ENCODE measurements at places on chromosomes 7 and 10.

GRCh38 chr7:121755286-121755685 is 117.7 kb upstream of the PTPRZ1 start:
- DNase-seq: no peak

DNA sequence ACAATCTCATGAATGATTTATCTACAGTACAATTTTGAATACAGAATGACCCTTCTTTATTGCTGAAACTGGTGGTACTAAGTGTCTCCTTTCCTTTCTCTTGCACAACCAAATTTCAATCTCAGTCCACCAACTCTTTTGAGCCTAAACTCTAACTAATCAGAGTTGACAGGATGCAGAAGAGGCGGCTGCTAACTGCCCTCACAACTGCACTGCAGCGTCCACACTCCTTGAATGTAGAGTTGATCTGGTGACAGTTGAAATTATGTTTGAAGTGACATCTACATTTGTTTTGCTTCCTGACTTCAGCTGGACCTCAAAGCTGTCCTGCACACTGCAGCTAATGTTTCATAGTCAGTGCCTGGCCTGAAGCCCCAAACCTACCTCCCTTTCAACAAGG is 139.6 kb downstream of the ZMYND11 start:
- DNase-seq: no peak

DNA sequence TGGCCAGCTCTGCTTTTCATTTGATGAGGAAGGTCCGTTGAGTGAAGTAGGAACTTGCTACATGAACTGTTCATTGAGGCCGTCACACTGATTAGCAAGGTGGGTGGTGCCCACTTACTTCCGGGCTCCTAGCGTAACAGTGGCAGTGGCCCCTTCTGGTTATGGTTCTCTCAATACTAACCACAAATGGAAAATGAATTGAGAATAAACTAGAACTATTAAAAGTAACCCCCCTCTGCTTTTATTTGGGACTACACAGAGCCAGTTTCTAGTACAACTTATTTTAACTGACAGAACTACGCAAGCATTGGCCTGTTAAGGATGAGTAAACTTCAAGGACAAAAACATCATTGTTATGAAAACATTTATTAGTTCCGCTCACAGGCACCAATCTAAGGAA is 519.1 kb downstream of the INHBA start:
- no peak for DNase-seq

DNA sequence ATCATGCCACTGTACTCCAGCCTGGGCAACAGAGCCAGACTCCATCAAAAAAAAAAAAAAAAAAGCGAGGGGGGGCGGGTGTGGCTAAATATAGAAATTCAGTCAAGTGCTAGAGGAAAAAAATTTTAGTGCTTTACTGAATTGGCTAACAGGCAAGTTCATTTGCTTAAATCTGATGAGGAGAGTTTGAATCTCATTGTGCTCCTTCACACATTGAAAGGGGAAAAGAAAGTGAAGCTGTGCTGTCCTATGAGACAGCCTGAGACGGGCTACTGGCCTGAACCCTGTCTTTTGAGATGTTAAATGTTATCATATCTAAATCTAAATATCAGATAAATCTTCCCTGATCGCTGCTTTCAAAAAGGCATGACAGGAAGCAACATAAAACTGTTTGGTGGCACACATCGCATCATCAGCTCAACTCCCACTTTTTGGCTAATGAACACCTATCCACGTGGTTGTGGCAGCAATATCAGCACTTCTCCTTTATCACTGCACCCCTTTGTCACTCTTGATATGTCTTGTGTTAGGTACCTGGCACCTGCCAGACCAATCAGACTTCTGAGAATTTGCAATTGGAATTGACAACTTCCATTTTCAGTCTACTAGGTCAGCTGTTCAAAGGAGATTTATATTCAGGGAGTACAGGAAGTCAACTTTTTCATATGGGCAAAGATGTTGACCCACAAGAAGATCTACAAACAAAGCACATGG is 14.0 kb upstream of the IFIT1B start:
- DNase-seq: no peak

GRCh38 chr10:94002156-94002555 is 8.4 kb downstream of the PLCE1 start:
- peak; percentile 56 for DNase-seq

- DNase-seq: no peak
These were observed 19.0 kb upstream of the TSPAN12 start for GRCh38 chr7:120876922-120877321.

- DNase-seq: no peak
These were observed 858 bp downstream of the COPS6 start for GRCh38 chr7:100089458-100090196.

GRCh38 chr7:135537905-135538304 is 19.8 kb upstream of the NUP205 start:
- no peak for DNase-seq

GRCh38 chr7:70565721-70566370 is 566.1 kb upstream of the GALNT17 start:
- DNase-seq: no peak

- no peak for DNase-seq
These were observed 1.7 kb downstream of the AEBP1 start for GRCh38 chr7:44105832-44106231.

DNA sequence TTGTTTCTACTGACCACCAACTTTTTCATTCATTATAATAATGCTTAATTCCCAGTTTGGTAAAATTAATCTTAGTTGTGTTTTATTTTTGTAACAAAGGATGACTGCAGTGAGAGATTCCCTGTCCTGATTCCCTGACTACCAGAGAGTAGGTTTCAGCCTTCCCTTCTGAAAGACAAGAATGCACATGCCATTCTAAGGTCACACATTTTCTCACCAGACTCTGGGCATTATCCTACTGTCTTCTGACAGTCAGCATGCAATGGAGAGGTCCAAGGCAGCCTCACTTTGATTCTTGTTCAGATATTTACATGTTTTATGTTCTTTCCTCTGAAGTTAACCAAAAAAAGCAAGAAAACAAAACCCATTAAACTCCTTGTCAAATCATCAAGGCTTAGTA is 372.7 kb upstream of the CDC14C start:
- no peak for DNase-seq

- no peak for DNase-seq
These were observed 13.5 kb upstream of the ASCC1 start for GRCh38 chr10:72229261-72230251.

GRCh38 chr10:132205650-132206376 is 19.1 kb downstream of the DPYSL4 start:
- DNase-seq: peak; percentile 10

GRCh38 chr7:38339953-38340819 is 66.8 kb upstream of the TARP start:
- DNase-seq: no peak

GRCh38 chr10:26682931-26683330 is 14.6 kb upstream of the PDSS1 start:
- no peak for DNase-seq

DNA sequence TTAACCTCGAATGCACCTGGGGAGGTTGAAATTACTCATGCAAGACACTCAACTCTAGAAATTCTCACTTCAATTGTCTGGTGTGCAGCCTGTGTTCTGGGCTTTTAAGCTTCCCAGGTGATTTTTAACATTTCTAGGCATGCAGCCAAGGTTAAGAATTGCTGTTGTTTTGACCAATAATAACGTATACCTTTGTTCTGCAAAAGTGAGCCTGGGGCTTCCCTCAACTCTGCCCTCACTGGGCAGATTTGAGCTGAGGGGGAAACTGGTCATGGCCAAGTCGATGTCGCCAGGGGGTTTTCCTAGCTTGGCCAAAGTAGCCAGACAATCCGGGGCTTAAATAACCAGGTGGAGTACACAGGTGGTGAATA is 568 bp downstream of the PRSS2 start:
- no peak for DNase-seq

DNA sequence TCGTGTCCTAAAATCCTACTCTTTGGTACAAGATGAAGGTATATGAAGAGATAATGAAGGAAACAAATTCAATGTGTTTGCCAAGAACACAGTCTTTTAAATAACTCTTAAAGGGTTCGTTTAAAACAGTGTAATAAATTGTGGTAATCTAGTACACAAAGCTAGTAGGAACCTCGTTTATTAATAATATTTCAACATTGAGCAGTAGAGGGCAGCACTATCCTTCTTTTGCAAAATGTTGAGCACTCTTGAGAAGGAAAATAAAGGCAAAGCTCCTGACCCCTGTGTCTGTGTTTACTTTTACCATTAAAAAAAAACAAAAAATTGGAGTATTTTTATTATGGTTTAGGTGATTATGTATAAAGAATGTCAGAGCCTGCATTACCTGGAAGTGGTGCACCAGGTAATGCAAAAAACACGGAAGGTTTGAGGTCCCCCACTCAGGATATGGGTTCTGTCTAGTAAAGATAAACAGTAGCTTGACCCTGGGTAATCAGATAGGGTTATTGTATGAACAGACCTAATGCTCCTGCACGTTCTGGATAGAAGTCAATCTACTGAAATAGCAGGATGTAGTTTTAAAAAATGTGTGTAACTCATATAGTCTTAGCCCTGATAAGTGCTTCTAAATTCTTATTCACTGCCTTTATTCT is 5.7 kb upstream of the GOT1 start:
- DNase-seq: no peak

DNA sequence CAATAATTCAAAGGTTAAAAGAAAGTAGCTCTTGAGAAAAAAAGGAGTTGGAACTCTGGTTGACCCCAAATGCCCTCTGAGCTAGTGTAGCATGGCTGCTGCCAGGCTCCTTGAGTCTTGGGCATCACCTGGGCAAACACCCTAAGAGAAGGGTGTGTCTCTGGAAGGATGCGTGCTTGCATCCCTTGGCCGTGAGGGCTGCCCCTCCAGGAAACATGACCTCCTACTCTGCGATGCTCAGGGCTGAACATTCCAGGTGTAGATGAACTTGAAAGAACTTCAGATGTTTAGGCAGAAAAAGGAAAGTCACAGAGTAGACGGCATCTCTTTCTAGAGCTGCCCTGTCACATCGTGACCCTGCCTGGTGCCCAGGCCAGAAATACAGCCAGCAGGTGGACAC is 189.4 kb upstream of the TCERG1L start:
- DNase-seq: no peak

- DNase-seq: no peak
These were observed 5.2 kb upstream of the HOXA2 start for GRCh38 chr7:27107391-27108381.

DNA sequence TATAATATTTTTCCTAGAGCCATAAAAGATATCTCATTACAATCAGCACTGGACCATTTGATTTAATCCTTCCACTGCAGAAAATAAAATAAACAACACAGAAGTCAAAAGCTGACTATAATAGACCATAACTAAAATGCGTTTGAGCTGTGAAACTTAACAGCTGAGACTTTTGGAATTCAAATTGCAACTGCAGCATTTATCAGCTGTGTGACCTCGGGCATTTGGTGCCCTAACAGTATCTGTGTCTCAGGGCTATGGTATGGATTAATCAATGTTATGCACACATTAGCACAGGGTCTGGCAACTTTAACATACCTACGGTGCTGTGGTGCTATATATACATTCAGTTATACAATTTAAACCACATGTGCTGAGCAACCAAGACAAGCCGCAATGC is 160.1 kb downstream of the COL28A1 start:
- DNase-seq: no peak

GRCh38 chr7:87934699-87935383 is 790 bp downstream of the ADAM22 start:
- DNase-seq: no peak

GRCh38 chr10:59854571-59854970 is 51.8 kb downstream of the CCDC6 start:
- no peak for DNase-seq

DNA sequence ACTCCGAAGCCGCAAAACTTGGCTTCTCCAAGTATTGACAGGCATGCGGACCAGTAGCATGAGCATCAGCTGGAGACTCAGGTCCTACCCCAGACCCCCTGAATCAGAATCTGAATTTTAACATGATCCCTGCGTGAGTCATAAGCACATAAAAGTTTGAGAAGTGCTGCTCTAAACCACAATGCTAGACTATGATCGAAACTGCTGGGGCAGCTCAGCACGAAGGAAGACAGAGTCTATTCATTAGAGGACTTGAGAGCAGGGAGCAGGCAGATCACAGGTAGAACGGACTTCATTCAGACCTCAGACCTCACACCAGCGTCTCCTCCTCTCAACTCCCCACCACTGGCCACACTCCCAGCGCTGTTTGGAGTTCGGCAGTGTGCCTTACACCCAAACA is 16.9 kb downstream of the CAMK2G start:
- no peak for DNase-seq

DNA sequence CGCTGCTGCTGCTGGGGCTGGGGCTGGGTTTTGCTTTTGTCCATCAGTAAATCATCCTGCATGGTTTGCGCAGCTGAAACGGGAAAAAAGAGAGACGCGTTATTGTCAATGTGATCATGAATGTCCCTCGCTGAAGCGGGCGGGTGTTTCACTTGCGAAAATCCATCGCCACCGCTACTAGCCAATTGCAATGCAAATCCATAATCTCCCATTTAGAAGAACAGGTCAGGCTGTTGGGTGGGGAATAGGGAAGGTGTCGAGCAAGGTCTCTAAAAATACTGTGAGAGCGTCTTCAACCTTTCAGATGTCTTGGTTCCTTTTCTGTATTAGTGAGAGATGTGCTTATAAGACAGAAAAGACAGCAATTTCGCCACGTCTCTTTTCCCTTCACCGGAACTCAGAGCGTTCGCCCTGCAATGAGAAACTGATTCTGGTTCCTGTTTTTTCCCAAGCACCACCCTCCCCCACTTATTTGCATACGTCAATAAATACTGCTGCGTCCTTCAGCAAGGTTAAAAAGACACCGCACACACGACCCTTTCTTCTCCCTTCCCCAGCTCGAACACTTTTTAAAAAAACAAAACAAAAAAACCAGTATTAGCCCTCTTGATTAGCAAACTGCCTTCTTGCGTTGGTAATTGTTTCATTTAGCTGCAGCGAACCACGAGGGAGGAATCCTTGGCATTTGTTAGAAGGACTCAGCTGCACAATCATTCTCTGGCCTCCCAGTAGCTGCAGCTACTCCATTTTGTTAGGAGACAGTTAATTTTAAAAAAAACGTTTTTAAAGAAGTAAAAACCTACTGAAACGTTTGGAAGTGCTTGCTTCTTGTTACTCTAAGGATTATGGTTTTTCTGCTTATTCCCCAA is 50.4 kb downstream of the CPEB3 start:
- peak; percentile 41 for DNase-seq

DNA sequence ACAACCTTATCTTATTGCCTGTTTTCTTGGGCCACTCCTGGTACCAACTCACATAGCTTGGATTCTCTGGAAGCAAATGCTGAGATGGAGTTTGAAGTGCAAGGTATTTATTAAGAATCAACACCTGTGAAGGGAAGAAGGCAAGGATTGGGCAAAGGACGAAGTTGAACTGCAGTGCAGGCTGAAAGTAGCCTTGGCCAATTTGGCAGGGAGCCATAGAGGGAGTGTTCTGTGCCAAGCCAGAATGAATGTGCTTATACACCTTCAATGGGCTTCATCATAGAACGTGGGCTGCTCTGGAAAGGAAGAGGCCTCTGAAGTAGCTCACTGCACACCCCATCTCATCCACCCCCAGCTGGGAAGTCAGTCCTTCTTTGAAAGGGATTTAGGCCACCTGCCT is 79.8 kb upstream of the IFRD1 start:
- no peak for DNase-seq

GRCh38 chr7:1994931-1995330 is 237.8 kb downstream of the MAD1L1 start:
- no peak for DNase-seq

GRCh38 chr10:79027147-79028055 is 41.4 kb upstream of the ZMIZ1 start:
- peak; percentile 18 for DNase-seq
